Stimulated activated CD8-positive, alpha-beta memory T cell treated with anti-CD3 and anti-CD28 coated beads, Interleukin-2, amount 100 ng/mL, for 48 hours (primary cell): ENCODE measurements at places on chromosomes 1 and 21.

DNA sequence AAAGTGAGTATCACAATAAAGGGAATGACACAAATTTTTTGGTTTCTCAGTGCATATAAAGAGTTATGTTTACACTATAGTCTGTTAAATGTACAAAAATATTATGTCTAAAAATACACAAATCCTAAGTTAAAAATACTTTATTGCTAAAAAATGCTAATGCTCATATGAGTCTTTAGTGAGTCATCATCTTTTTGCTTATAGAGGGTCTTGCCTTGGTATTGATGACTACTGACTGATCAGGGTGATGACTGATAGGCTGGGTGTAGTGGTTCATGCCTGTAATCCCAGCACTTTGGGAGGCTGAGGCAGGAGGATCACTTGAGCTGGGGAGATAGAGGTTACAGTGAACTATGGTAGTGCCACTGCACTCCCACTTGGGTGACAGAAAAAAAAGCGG is 12.9 kb upstream of the NUF2 start:
- no peak for DNase-seq

- DNase-seq, result no peak
These were observed 70.5 kb downstream of the CD2 start for GRCh38 chr1:116824631-116825206.

DNA sequence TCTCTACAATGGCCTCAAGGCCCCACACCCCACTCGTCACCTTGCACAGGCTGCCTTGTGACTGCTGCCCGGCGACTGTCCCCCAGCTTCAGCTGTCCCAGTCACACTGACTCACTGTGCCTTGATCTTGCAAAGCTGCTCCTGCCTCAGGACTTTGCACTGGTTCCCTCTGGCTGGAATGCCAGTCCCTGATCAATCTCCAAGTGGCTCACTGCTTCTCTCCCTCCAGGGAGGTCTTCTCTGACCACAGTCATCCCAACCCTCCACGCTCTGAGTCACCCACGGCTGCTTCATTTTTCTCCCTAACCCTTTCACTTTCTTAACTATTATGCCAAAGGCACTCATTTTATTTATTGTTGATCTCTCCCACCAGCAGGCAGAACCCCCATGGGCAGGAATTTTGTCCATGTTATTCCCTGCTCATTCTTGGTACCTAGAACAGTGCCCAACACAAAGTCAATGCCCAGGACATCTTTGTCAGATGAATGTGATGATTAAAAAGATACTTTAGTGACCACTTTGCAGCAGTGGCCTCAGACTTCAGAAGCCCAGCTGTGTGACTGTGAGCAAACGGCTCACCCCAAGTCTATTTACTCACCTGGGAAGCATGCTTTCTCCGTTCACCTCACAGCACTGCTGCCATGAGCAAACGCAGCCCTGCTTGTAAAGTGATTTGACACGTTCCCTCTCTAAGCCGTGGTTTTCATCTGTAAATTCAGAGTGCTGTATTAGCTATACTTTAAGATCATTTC is 53.4 kb downstream of the ZBTB18 start:
- no peak for DNase-seq

GRCh38 chr1:109677459-109677858 is 9.6 kb downstream of the GSTM2 start:
- no peak for DNase-seq

GRCh38 chr1:39894884-39895495 is 6.7 kb downstream of the MYCL start:
- DNase-seq, result no peak

GRCh38 chr21:36202726-36203602 is 46.3 kb downstream of the DOP1B start:
- DNase-seq, result no peak

DNA sequence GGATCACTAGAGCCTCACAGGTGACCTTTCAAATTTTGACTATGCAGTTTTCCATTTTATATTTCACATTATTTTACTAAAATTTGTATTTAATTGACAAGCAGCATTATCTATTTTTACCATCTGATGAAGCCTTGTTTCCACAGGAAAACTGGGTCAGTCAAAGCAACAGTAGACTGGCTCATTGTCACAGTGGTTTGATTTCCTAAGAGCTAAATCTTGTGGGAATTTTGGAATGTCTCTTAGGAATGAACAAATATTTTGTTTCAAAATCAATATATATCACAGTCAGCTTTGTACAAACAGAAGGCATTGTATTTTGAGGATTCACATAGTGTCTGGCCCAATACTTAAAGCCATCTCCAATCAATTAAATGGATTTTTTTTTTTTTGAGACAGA is 152.6 kb upstream of the RNPC3 start:
- DNase-seq, result no peak

DNA sequence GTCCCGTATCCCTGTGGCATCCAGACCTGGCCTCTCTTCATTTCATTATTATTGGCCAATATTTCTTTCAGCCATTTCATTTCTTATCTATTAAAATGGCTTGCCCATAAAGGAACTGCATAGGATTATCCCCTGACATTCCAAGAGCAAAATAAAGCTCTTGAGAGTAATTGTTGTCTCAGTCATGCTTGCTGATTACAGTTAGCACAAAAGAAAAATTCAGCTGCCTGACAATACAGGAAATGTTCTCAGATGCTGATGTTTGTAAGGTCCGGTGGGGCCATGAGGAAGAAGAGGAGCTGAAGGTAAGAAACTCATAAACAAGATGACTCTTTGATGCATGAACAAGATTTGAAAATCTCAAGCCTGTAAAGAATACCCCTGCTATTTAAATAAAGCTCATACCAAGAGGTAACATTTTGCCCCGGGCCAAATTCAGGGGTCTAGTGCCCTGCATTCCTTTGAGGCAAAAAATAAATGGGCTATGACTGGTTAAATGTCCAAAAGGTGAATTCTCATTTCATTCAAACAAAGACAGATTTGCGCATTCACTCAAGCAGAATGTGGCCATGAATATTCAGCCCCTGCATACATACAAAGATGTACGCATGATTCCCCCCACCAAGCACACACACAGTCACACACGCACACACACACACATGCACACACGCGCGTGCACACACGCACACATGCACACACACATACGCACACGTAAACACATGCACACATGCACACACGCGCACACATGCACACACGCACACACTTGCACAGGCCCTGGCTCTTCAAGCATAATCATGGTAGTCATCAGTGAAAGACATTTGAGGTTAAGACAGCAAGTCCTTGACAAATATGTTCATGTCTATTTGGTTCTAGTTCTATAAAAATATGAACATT is 44.8 kb downstream of the KCNJ15 start:
- DNase-seq, result no peak

DNA sequence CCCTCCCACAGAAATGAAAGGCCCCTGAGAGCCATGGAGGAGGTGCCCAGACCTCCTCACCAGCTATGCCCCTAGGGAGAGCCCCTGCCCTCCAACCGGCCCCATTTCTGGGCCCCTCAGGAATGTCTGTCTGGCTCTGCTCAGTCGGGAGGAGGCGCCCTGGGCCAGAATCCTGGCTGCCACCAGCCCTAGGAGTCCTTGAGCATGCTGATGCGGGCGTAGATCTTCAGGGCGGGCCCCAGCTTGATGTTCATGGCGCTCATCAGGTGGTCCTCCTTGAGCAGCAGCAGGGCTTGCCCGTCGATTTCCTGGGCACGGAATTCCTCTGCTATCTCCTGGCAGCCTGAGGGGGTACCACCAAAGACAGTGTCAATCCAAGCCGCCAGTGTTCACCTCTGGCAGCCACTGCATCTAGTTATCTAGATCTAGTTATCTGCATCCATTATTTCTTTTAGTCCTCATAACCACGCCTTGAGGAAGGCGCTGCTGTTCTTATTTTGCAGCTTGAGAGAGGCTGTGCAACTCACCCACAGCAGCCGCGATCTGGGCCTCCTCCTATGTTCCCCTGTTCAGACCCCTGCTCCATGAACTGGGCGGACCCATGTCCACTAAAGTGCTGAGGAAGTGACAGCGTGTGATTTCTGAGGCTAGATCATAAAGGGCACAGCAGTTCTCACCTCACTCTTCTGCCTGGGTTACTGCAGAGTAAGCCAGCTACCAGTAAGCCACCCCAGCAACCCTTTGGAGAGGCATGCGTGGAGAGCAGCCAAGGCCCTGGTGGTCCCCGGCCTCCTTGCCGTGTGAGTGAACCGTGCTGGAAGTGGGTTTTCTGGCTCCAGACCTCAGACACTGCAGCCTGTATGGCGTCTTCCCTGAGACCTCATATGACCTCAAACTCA is 4.0 kb upstream of the A3GALT2 start:
- no peak for DNase-seq

DNA sequence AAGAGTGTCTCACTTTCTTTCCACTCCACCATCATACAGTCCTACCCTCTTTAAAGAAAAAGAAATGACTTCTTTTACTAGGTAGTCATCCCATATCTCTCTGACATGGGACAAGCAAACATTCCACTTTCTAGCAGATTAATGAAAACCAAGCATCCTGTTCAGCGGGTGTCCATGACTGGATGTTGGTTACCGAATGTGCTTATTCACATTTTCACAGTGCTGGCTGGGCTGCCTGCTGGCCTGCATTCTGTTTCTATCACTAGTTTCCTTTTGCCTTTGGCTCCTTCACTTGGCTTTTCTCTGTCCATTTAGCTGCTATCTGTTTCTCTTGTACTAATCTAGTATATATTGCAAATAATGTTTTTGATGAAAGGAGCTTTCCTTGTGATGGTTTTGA is 598.4 kb downstream of the RWDD3 start:
- no peak for DNase-seq

- no peak for DNase-seq
These were observed 172.4 kb downstream of the NFIA start for GRCh38 chr1:61254634-61255357.

DNA sequence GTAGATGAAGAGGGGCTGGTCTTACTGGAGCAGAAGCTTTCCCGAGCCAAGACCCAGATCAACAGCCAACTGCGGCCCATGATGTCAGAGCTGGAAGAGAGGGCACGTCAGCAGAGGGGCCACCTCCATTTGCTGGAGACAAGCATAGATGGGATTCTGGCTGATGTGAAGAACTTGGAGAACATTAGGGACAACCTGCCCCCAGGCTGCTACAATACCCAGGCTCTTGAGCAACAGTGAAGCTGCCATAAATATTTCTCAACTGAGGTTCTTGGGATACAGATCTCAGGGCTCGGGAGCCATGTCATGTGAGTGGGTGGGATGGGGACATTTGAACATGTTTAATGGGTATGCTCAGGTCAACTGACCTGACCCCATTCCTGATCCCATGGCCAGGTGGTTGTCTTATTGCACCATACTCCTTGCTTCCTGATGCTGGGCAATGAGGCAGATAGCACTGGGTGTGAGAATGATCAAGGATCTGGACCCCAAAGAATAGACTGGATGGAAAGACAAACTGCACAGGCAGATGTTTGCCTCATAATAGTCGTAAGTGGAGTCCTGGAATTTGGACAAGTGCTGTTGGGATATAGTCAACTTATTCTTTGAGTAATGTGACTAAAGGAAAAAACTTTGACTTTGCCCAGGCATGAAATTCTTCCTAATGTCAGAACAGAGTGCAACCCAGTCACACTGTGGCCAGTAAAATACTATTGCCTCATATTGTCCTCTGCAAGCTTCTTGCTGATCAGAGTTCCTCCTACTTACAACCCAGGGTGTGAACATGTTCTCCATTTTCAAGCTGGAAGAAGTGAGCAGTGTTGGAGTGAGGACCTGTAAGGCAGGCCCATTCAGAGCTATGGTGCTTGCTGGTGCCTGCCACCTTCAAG is 57.3 kb downstream of the LAMC2 start:
- no peak for DNase-seq

GRCh38 chr1:235291599-235292091 is 36.3 kb downstream of the ARID4B start:
- no peak for DNase-seq

- no peak for DNase-seq
These were observed 121.1 kb upstream of the RUNX1 start for GRCh38 chr21:35170244-35170643.

DNA sequence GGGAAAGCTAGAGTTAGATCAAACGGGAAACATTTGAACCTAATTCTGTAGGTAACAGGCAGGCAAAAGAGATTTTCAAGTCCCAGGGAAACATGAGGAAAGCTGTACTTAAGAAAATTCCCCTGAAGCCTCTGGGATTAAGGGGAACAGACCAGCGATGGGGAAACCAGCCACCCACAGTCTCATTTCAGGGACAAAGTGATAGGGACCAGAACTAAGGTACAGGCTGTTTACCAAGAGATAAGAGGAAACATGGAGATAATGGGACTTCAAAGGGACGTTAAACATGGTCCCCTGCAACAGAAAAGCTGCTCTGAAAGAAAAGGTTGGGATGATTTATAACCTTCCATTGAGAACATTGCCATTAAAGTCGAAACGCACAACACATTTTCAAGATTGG is 84.4 kb downstream of the NTPCR start:
- no peak for DNase-seq

GRCh38 chr1:153633161-153633753 is 609 bp upstream of the CHTOP start:
- DNase-seq, result no peak

DNA sequence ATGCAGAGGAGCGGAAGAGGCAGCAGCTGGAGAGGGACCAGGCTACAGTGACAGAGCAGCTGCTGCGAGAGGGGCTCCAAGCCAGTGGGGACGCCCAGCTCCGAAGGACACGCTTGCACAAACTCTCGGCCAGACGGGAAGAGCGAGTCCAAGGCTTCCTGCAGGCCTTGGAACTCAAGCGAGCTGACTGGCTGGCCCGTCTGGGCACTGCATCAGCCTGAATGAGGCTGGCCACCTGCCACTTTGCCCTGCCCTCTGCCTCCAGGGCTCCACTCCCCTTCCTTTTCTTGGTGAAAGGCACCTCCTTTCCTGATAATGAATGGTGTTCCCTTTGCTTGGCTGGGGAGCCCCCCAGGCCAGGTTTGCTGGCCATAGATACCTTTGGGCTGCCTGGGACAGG is 3.3 kb upstream of the HMGN2 start:
- no peak for DNase-seq
